Tibial artery (tissue), 4 donors: ENCODE measurements at places on chromosomes 5 and 9.

DNA sequence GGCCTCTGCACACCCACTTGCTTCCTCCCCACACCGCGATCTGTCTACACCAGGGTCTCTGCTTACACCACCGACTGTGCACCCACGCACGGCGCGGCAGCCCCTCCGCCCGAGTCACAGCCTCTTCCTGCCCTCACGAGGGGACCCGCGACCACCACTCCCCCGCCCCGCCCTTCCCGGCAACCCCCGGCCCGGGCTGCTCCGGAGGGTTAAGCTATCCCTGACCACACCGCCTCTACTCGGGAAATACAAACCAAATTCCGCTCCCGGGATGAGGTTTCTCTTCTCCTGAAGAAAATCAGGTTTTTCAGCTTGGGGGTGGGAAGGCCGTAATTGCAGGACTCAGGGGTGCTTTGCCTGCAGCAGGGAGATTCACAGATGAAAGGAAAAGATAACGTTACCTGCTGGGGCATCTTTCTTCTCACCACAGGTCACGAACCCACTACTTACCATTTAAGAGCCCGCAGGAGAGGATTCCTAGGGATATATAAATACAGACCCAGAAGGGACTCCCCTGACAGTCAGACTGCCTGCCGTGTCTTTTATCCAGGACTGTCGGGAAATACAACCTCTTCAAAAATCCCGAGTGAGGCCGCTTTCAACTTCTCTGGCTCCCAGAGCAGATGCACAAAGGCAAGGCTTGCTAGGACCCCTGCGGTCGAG, 63.5 kb downstream of the ROR2 start:
- DNase-seq = no peak

DNA sequence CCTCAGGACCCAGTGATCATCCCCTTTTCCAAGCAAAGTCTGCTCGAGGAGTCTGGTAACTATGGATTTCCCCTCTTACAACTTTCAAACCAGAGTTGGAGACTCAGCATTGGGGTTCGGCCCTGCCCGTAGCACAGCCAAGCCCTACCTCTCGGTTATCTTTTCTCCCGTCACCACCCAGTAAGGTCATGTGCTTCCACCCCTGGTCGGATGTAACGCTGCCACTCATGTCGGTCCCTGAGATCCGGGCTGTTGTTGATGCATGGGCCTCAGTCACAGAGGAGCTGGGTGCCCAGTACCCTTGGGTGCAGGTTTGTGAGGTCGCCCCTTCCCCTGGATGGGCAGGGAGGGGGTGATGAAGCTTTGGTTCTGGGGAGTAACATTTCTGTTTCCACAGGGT, 1.2 kb downstream of the GALT start:
- DNase-seq = no peak

GRCh38 chr9:93315118-93315517, 131.2 kb downstream of the WNK2 start:
- peak; percentile 9 for DNase-seq

DNA sequence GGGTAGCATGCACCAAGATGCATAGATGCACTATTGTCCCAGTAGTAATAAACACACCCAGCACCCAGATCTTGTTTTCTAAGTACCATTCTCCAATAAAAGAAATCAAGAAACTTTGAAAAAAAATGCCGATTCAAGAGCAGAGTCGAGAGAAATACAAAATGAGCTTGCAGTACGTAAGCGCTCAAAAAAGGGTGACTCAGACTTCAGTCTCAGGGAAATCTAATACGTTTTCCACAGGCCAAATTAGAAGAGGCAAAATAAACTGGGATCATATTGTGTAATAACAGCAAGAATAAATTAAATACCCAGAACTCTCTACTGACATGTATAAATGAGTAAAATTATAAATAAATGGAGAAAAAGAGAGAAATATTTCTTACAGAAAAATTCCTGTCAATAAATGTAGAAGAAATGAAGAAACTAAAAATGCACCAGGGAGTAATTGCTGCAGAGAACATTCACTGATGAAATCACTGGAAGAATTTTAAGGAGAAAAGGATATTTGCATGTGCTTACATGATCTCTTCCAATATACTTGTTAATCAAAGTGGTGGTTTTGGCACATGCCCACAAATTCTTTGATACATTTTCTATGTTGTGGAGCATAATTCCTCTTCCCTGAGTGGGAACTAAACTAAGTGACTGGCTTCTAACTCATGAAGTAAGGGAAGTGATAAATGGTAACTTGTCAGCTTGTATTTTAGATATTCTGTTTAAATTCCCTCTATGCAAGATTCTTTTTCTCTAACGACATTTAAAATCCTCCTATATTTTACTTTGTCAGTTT, 567.6 kb upstream of the ADAMTS16 start:
- no peak for DNase-seq

DNA sequence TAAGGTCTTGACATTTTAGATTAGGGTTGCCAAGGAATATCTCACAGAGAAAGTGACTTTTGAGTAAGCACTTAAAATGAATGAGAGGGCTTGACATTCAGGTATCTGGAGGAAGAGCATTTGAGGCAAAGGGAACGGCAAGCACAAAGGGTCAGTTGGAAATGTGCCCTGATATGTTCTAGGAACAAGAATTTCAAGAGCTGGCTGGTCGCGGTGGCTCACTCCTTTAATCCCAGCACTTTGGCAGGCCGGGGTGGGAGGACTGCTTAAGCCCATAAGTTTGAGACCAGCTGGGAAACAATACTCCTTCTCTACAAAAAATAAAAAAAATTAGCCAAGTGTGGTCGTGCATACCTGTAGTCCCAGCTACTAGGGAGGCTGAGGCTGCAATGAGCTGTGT, 16.5 kb downstream of the KIAA1958 start:
- DNase-seq = no peak

DNA sequence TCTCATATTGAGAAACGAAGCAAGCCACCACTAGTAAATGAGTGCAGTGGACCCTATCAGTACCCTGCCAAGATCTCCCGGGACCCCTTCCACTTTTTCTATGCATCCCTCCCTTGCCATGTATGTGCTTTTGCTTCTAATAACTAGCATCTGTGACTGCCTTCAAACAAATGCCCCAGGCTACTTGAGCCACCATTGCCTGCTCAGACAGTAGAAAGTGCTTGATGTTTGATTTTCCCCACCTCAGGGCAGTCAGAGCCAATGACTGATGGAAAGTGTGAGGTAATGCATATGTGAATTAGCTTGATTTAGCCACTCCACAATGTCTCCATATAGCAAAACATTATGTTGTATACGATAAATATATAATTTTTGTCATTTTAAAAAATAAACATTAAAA, 797.3 kb upstream of the ACO1 start:
- DNase-seq = no peak

DNA sequence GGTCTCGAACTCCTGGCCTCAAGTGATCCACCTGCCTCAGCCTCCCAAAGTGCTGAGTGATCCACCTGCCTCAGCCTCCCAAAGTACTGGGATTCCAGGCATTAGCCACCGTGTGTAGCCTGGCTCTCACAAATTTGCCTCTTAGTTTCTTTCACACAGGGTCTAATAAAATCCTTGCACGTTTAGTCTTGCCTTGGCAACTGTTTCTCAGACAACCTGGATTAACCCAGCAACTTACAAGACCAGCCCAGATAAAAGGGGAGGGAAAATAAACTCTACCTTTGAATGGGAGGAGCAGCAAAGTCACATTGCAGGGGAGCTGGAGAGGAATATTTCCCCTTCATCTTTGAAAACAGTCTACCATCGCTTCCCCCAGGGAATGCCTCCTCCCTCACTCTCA, 29.3 kb upstream of the GNA14 start:
- DNase-seq = no peak

DNA sequence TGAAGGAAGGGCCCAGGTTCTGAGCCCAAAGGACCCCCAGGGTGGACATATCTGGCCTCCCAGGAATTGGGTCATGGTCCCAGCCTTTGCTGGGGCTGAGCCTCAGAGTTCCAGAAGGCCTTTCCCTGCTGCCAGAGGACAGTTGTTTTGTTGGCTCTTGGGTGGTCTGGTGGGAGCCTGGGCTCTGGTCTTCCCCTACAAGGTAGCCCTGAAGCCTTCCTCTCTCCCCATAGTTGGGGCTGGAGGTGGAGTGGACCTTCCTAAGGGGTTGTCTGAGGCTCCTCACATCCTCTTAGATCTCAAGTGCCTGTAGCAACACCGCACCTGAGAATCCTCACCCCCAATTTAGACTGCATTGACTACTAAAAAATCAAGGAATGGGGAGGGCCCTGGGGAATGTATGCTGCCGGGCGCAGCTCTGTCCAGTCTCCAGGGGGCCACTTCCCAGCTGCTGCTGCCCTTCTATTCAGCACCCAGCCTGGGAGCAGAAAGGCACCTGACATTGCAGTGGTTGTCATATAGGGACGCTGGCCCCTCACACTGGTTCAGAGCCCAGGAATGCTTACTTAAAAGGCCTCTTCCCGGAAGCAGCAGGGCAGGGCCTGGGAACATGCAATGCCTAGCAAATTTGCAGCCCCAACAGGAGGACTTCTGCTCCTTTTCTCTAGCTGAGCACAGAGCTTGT, 66.4 kb downstream of the IL31RA start:
- DNase-seq = peak; percentile 41

DNA sequence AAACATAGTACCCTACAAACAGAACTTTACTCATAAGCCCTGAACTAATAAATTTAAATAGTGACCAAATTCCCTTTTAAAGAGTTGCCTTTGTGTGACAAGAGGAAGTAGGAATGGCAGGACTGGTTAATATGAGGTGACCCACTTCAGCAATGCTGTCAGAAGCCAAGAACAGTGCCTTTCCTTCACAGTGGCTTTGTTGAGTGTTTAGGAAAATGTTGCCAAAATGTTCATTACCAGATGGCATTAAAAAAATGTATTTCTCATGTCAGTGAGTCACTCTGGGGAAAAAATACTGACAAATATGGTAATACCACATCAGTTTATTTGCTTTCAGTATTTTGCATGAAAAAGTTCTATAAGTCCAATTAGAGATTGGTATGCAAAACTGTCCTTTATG, 103.3 kb downstream of the DIRAS2 start:
- no peak for DNase-seq

DNA sequence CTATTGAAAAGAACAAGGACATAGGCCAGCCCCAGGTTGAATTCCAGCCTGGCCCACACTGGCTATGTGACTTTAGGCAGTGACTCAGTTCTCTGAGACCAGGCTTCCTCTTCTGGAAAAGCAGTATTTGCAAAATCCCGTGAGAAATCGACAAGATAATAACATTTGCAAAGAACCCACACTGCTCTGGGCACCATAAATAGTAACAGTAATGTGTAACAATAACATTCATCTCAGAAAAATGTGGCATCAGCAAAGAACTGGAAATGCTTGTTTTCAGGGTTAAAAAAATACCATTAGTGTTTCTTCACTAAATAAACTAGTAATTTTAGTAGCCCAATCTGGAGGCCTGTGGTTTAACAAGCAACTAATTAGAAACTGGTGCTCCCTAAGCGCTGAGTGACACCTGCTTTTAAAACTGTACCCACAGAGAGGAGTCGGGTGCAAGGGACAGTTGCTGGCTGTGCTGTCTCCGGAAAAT, 148.4 kb downstream of the TTLL11 start:
- no peak for DNase-seq

- DNase-seq = no peak
These were observed 2.9 kb downstream of the CDKN2A start for GRCh38 chr9:21991072-21991959.

- DNase-seq = peak; percentile 44
These were observed 84.1 kb downstream of the PHF2 start for GRCh38 chr9:93660352-93661046.

DNA sequence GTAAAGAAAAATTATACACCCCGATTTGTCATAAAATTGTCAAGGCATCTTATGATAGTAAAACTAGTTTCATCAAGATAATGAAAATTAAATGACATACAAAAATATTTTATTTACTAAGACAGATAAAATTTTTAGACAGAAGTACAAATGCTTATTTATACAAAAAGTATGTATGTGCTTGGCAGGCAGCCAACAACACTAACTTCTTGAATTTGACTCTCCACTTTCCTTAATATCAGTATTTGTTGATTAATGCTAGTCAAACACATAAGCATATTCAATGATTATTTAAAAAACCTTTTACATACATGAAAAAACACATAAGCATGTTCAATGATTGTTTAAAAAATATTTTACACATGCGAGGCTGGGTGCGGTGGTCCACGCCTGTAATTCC, 1079.9 kb upstream of the CDH6 start:
- no peak for DNase-seq

DNA sequence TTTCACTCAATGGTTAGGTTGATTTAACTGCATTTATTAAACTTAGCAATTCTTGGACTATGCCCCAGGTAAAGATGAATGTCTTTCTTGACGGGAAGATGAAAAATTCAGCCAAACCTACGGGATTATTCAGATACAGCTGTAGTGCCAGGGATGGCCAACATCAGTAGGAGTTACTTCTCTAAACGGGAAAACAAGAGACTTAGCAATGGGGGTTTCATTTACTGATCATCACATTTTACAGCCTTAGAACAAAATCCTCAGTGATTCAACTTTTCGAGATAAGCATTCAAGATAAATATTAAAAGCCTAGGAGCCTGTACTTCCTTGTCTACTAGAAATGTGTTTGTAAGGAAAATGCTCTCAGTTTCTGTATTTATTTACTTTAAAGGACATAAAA, 46.1 kb downstream of the S1PR3 start:
- no peak for DNase-seq

GRCh38 chr5:94159144-94159543, 417.7 kb upstream of the POU5F2 start:
- DNase-seq = no peak

- DNase-seq = no peak
These were observed 505.9 kb upstream of the MEF2C start for GRCh38 chr5:89388872-89389271.

- DNase-seq = no peak
These were observed 125.1 kb downstream of the GAS1 start for GRCh38 chr9:86822006-86822801.

- no peak for DNase-seq
These were observed 17.3 kb upstream of the BICD2 start for GRCh38 chr9:92781899-92782298.

- DNase-seq = no peak
These were observed 174.3 kb downstream of the PAPPA start for GRCh38 chr9:116327701-116328405.

DNA sequence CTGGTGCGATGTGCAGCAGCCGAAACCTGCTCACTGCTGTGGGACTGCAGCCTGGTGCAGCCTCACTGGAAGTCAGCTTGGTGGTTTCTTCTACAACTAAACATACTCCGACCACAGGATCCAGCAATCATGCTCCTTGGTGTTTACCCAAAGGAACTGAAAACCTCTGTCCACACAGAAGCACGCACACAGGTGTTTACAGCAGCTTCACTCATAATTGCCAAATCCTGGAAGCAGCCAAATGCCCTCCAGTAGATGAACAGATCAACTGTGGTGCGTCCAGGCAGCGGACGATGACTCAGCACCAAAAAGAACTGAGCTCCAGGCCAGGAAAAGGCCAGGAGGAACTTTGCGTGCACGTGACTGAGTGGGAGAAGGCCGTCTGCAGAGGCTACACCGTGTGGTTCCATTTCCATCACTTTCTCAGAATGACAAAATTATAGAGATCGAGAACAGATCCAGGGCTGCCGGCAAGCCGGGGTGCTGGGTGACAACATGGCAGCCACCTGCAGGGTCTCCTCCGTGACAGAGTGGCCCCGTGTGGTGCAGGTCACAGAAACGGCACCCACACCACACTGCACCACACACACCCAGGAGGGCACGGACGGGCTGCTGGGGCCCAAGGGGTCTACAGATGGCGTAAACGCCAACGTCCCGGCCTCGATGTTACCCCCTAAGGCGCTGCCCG, 23.1 kb upstream of the NSMF start:
- peak; percentile 80 for DNase-seq
